ENCODE measurements at places on chromosomes 5 and 9.

GRCh38 chr5:65926893-65927292 lies 518 bp downstream of the ERBIN start:
- DNase-seq = peak; percentile 14

DNA sequence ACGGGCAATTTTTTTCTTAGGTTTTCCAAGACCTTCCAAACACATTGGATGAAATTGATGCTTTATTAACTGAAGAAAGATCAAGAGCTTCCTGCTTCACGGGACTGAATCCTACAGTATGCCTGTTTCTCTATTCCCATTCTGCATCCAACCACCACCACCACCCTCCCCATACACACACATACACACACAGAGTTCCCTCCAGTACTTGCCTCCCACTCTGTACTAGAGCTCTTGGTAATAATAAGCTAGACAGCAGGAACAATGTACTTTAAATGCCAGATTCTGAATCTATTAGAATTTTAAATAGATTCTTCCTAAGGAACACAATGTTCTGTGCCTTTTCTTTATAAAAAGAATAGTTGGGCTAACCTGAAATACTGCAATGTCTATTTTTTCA lies 67.4 kb downstream of the KLF9 start:
- DNase-seq = no peak

- no peak for DNase-seq
These were observed 44.8 kb downstream of the NACC2 start for GRCh38 chr9:136050266-136050700.

DNA sequence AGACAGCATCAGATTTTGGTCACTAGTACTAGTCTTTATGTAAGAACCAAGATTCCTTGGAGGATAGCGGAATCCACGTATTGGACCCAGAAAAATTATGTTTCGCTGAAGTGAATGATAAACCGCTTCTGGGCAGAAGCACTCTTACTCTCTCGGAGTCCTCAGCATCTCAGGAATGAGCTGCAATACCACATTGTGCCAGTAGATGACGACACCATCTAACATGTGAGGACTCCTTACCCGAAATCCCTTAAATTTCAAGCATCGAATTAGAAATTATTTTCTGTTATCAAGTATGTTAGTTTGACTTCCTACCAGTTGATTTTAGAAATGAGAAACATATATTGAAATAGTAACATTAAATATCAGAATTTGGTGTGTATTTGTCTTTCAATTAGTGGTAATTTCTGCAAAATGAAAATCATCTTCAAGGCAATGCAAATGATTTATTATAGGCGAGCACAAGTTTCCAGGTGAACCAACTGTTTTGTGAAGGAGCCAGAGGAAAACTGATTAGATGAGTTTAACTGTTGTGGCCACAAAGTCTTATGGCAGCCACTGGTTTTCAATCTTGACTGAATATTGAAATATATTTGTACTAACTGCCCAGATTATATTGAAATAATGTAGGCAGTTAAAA lies 66.0 kb upstream of the CAMK4 start:
- DNase-seq = peak; percentile 69

DNA sequence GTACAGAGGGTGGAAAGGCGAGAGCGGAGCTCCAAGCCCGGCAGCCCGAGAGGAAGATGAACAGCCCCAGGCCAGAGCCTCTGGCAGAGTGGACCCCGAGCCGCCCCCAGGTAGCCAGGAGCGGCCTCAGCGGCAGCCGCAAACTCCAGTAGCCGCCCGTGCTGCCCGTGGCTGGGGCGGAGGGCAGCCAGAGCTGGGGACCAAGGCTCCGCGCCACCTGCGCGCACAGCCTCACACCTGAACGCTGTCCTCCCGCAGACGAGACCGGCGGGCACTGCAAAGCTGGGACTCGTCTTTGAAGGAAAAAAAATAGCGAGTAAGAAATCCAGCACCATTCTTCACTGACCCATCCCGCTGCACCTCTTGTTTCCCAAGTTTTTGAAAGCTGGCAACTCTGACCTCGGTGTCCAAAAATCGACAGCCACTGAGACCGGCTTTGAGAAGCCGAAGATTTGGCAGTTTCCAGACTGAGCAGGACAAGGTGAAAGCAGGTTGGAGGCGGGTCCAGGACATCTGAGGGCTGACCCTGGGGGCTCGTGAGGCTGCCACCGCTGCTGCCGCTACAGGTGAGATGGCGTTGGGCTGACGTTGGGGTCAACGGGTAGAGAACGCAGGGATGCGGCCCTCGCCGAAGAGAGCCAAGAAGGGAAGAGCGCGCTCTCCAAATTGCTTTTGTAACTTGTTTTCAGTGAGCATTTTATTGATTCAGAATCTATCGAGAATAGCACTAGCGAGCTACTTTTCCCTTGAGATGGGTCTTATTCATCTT lies at the start of gene PTGER4:
Gene PTGER4 (plus strand): TSS at position 3 of the 769 bp plus-strand sequence. CDS start 1,079 bp downstream, outside the sequence.
- DNase-seq = no peak

DNA sequence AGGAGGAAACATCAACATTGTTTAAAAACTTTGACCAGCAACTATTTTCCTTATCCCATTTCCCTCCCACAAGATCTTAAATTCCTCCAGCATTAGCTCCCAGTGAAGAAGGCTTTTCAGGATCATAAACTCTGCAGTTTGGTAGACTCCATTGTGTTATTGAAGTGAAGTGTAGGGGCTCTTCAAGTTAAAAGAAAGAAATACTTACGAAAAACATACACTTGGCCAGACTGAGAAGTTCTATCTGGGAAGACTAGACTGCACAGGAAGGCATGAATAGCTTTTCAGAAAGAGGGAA lies 22.3 kb downstream of the LIFR start:
- DNase-seq = no peak

- no peak for DNase-seq
These were observed 198.0 kb downstream of the CAAP1 start for GRCh38 chr9:26694381-26695297.

GRCh38 chr5:168474319-168474718 lies 12.0 kb upstream of the RARS1 start:
- DNase-seq = no peak

DNA sequence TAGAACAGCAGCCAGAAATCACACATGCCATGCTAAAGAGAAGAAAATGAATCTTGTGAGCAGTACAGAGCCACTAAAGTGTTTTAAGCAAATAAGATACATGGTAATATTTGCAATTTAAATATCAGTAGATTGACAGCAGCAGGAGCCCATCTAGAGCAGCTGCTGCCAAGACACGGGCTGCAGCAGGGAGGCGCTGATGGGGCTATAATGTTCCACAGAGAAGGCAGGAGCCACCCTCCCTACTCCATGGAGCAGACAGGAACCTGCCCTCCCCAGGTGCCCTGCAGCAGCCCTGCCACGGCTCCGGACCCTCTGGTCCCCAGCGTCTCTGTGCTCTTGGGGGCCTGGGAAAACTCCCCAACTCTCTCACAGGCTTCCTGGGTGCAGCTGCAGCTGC lies 224.1 kb upstream of the ISL1 start:
- DNase-seq = no peak

GRCh38 chr9:88874391-88874790 lies 116.9 kb upstream of the S1PR3 start:
- DNase-seq = no peak

GRCh38 chr5:140367256-140368013 lies 7.4 kb downstream of the SLC4A9 start:
- DNase-seq = no peak

- no peak for DNase-seq
These were observed 9.3 kb upstream of the ROPN1L start for GRCh38 chr5:10432059-10433008.

DNA sequence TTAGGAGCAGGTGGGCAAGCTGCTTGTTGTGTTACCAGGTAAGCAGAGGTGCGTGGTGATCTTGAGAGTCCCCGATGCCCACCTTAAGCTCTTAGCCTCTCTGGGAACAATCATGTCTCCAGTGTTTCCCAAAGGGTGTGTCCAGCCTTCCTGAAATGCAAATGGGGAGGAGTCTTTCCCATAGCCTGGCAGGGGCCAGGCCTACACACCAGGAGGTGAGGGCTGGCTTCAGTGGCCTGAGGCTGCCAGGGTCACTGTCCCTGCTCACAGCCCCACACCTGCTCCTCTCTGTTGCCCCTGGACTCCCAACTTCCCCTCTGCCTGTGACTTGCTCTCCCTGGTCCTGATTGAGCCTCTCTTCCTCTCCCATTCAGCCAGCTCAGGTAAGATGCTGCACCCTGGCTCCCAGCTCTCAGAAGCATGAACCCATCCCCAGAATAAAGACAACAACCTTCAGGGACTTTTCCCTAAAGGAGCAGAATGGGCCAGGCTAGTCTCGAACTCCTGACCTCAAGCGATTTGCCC lies 65.7 kb upstream of the PHYKPL start:
- DNase-seq = no peak

DNA sequence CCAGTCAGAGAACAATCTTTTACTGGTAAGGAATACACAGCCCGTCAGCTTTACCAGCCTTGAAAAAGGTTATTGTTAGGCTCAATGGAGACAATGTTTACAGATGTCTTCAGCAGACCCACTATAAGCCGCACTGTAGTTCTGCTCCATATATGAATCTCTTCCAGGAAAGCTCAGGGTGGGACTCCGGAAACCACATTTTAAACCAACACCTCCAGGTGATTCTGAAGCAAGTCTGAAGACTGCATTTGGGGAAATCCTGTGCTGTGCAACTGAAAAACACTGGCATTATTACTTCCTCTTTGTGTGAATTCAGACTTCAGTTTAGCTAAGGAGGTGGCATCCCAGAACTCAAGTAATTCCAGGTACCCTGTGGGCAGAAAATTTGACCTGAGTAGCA lies 3.5 kb downstream of the GZMK start:
- no peak for DNase-seq

- DNase-seq = no peak
These were observed 70.6 kb downstream of the IQGAP2 start for GRCh38 chr5:76473661-76474060.

DNA sequence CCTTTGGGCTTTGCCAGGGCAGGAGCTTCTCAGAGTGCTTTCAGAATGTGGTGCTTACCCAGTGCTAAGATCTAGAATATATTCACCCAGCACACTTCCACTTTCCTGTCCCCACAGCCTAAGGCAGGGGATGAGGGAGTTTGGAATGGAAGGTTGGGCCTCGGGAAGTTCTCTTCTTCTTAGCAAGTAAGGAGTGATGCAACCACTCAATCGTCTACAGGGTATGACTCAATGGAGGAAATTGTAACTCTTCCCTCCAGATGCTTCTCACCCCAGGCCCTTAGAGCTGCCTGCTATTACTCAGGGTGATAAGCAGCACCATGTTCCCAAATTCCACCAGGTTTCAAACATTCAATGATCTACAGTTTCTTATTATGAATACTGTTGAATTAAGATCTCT lies 30.8 kb upstream of the AGGF1 start:
- peak; percentile 62 for DNase-seq

DNA sequence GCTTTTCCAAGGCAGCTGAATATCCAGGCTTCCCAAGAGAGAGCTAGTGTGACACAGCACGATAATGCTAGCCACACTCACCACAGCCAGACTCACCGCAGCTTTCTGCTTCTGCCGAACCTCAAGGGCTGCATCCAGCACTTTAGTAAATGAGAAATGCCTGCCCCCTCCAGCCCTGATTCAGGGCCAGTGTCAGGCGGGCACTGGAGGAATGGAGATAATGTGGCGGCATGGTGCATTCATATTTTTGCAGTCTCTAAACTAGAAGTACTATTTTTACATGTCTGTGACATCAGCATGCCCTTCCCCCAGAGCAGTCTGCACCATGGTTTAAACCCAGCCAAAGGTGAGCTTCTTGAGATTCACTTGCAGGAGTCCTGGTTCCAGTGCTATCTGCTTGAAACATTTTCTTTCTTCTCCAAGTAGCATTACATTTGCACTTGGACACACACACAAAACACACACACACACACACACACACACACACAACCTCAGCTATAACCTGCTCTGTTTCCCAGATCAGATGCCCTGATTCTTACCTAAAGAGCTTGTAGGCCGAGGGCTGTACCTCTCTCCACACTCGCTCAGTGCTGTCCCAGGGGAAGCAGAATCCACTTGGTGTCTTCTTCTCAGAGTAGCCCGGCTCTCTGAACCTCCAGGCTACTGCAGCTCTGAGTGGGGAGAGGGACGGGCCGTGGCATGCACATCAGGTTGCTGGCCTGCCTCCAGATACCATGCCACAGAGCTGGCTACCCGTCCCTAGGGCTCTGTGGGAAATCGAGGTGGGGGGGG lies at the start of gene FGF1:
Gene FGF1 (minus strand): TSS at position 673 of the 792 bp plus-strand sequence. CDS start 71,963 bp downstream, outside the sequence.
- DNase-seq = peak; percentile 70
